Sciatic nerve (tissue), 2 donors: ENCODE measurements at places on chromosomes 12 and 14. TPM values are rescaled to one million over a fixed set of nuclear protein-coding genes. Genes with fewer than 3 reads are reported as not detected.

DNA sequence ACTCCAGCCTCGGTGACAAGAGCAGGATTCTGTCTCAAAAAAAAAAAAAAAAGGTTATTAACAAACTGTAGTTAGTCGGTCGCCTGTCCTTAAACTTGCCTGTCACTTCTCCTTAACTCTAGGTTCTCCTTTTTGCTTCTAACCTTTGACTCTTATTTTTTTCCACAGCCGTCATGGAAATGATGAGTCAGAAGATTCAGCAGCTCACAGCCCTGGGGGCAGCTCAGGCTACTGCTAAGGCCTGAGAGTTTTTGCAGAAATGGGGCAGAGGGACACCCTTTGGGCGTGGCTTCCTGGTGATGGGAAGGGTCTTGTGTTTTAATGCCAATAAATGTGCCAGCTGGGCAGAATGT lies 418 bp upstream of the MYG1 start:
- no peak for DNase-seq

- no peak for DNase-seq
Observed at GRCh38 chr14:90905531-90905930, 89.3 kb upstream of the TTC7B start.

The AJUBA gene
- 24.8 TPM for total RNA-seq

DNA sequence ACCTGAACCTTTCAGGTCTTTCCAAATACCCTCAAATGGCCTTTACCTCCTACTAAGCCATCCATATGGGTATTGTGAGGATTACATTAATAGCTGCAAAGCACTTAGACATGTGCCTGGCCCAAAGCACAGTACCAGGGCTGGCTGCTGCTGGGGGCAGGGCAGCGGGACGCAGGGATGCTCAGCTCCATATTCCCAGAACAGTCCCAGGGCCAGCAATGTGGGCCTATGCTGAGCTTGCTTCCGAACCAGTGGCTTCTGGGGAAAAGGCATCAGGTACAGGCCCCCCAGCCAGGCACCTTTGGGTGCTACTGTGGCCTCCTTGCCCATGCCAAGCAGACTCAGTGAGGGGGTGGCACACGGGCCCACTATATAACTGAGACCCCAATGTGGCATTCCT lies 10.4 kb downstream of the ACTN1 start:
- no peak for DNase-seq

GRCh38 chr12:120738252-120739030 lies 12.8 kb downstream of the ACADS start:
- DNase-seq = no peak

GRCh38 chr14:61696753-61697318 lies 1.5 kb downstream of the HIF1A start:
- no peak for DNase-seq

- DNase-seq = no peak
Observed at GRCh38 chr12:112503512-112503911, 84.8 kb downstream of the PTPN11 start.

DNA sequence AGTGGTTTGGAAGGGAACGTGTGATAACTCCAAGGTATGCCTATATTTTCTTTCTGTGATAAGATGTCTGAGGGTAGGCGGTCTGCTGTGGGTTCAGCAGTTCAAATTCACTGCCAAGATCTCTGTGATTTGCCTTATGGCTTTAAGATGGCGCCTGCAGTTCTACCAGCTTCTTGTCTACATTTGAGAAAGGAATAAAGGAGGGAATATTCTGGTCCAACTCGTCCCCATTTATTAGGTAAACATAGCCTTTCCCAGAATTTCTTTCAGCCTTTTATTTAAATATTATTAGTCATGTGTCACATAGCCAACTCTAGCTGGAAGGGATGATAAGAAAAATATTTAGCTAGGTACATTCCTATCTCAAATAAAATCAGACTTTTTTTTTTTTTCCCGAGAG lies 48.8 kb downstream of the KCNJ8 start:
- DNase-seq = no peak

DNA sequence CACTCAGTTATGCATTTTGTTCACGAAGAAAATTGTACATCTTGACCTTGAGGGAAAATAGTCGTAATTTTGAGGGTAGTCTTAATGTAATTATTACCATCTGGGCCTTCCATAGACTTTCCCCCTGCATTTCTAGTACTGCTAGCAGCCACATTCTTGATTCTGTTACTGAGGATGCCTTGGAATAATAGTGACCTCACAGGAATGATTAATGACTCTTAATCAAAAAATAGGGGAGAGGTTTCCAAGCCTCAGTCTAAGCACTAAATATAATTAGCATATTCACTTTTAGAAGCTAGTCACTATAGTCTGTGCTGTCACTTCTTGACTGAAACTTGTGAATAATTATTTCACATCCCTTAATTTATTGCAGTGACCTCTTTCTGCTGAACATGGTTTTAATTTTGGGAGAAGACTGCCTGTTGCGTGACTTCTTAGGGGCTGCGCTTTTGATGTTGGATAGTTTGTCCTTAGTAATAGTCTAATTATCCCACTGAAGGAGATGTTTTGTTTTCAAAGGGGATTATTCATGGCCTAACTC lies 400.5 kb downstream of the ADAMTS20 start:
- no peak for DNase-seq

The PPM1H gene
- 12.3 TPM for total RNA-seq

The KLRC1 gene
- total RNA-seq = not detected

The SYT1 gene
- total RNA-seq = 9.0 TPM

DNA sequence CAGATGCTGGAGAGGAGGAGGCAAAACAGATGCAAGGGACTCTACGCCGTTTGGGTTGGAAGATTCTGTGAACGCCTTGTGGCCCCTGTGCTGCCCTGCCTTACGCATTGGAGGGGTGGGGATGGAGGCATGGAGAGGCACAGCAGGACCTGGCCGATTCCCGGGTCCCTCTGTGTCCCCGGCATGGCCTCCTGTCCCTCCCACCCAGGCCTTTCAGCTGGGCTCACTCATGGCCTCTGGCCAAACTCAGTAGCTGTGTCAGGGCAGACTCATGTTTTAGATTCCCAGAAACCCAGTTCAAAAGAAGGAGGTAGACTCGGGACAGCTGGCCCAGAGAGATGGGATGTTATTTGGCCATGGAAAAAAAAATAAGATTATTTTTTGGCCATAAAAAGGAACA lies 40.1 kb downstream of the TESC start:
- no peak for DNase-seq

GRCh38 chr12:84038242-84038641 lies 874.4 kb downstream of the SLC6A15 start:
- no peak for DNase-seq
